NCI-H82 (cell line): ENCODE measurements at places on chromosomes 3 and 15.

GRCh38 chr3:57890874-57891273, 117.3 kb upstream of the FLNB start:
- no peak for DNase-seq

DNA sequence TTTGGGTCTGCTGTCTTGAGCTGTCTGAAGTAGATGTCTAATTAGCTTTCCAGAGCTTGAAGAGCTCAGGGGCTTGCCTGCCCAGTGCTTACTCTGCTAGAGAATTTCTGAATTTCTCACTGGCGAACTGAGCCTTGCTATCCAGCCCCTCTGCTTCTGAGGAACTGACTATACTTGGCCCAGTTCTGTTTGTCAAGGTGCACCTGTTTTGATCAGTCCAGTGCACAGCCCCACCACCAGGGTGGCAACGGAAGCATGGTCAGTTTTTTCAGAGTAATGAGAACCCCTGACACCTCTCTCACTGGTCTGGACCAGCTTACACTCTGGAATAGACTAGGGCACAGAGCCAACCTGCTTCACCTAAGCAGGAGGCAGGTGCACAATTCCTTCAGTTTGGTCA, 25.2 kb downstream of the ITGB5 start:
- no peak for DNase-seq

DNA sequence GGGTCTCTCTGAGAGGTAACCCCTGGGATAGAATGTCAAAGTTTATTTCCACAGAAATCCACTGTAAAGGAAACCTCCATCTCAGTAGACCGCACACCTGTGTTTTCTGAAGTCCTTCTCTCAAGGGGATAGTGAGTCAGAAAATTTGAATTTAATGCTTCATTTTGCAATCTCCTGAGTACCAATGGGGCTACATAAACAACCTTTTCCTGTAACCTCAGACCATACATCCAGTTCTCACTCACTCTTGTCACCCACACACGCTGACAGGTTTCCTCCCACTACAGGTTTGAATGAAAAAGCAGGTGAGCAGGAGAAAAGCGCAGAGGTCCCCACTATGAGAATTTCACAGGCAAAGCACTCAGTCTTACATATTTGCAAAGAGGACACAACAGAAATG, 165.3 kb upstream of the MCTP2 start:
- no peak for DNase-seq

GRCh38 chr3:15321349-15321748, 11.0 kb downstream of the SH3BP5 start:
- no peak for DNase-seq
